GM06990 (cell line): ENCODE measurements at places on chromosomes 1 and 21.
A peak's percentile ranks its signal among the peaks of the same experiment; 100 is the strongest.

- no peak for DNase-seq
These were observed 73.2 kb downstream of the AK5 start for GRCh38 chr1:77355010-77355409.

GRCh38 chr1:4854367-4854766 lies 200.0 kb downstream of the AJAP1 start:
- DNase-seq: no peak

GRCh38 chr1:220999872-221000863 lies 120.9 kb downstream of the HLX start:
- DNase-seq: no peak

GRCh38 chr1:42259739-42260064 lies 75.3 kb downstream of the FOXJ3 start:
- no peak for DNase-seq

GRCh38 chr1:243236604-243237252 lies 18.4 kb downstream of the CEP170 start:
- DNase-seq: no peak

DNA sequence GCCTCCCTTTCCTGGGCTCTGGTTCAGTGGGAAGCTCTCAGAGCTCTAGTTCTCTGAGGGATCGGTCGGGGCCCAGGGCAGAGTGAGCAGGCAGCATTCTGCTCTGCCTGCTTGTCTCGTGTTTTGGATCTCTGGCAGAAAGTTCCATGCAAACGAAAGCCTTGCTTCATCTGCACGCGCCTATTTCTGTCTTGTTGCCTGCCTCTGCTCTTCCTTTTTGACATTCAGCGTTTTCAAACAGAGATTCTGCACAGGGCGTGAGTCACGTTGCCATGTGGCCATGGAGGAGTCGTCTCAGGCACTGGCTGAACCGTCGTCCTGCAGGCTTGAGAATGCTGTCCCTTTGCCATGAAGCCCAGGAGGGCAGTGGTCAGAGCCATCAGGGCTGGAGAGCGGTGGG lies 20.3 kb downstream of the AJAP1 start:
- no peak for DNase-seq

DNA sequence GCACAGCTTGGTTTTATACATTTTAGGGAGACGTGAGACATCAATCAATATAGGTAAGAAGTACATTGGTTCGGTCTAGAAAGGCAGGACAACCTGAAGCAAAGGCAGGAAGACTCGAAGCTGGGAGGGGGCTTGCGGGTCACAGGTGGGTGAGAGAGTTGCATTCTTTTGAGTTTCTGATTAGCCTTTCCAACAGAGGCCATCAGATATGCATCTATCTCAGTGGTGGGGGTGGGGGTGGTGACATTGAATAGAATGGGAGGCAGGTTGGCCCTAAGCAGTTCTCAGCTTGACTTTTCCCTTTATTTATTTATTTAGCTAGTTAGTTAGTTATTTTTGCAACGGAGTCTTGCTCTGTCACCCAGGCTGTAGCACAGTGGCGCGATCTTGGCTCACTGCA lies 85.6 kb downstream of the WDR4 start:
- DNase-seq: no peak

DNA sequence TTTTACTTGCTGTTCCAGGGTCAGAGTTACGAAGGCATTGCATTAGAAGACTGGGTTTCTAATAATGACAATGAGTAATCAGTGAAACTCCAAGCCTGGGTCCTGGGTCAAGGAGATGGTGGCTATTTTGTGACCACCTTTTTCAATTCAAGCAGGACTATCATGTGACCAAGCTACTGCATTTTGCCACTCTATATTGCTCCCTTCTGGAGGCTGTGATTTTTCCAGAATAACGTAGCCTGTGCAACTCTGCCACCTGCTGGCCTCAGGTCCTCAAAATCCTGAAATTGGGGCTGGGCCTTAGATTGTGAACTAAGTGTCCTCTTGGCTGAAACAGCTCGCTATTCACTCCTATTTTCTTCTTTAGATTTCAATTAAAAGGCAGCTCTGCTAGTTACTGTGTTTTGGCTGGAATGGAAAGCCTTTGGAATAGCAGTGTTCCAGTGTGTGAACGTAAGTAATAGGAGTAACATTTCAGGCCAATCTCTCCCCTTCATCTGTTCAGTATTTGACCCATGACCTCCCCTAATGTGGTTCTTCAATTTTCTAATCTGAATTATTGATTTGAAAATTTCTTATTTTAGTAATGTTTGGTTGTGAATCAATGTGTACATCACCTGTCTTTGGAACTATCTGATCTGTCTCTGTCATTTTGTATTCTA lies 52.9 kb upstream of the CD46 start:
- DNase-seq: no peak

- no peak for DNase-seq
These were observed 12.0 kb downstream of the MIIP start for GRCh38 chr1:12031039-12031980.

DNA sequence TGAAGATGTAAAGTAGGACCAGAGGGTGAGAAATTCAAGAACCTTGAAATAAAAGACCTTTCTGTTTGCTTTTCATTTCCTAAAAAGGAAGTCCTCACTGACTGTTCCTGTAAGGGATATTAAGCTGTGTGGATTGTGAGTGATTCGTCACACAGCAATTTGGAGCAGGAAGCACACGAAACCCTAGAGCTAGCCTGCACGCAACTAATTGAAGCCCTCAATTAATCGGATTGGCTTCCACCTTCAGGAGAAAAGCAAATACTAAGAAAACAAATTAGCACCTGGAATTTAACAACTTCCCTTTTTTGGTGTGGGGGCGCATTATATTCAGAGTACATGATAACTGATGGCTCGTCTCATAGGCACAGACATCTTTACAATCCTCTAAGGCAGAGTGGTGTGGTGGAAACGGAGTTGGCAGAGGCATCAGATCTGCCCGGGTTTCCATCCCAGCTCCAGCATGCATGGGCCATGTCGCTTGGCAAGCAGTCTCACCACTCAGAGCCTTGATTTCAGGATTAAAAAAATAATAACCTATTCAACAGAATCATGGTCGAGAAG lies 95.2 kb downstream of the KCNJ15 start:
- no peak for DNase-seq

DNA sequence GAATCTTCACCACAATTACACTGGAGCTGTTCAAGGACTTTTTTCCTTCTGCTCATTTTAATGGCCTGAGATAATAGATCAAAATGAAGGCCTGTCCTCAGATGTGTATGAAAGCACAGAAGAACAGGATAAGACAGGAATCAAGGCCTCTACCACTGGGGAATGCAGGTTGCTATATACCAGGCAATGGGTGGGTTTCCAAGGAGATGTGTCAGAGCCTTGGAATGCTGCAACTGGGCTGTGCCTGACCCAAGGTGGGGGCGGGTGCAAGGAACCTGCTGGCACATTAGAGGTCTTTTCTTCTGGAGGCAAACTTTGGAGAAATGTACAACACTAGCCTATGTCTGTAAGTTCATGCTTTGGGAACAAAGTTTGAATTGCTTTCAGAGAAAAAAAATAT lies 21.7 kb upstream of the LAMC2 start:
- DNase-seq: no peak

GRCh38 chr21:28018741-28019669 lies 973.7 kb downstream of the LTN1 start:
- DNase-seq: peak; percentile 22

DNA sequence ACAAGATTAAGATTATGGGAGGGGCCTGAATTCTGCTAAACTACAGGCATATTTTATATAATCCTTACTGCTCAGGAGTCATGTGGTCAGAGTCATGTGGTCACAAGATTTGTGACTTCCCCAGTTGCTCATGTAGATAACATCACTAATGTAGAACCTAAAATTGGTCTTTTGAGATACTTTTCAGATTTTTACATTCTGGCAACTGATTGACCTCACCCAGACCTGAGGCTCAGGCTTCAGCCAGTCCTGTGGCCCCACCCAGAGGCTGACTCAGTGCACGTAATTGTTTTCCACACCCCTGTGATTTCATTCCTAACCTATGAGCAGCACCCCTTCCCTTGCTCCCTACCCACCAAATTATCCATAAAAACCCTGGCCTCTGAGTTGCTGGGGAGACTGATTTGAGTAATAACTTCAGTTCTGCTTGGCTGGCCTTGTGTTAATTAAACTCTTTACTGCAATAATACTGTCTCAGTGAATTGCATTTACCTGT lies 41.7 kb upstream of the ZNF326 start:
- DNase-seq: peak; percentile 31

DNA sequence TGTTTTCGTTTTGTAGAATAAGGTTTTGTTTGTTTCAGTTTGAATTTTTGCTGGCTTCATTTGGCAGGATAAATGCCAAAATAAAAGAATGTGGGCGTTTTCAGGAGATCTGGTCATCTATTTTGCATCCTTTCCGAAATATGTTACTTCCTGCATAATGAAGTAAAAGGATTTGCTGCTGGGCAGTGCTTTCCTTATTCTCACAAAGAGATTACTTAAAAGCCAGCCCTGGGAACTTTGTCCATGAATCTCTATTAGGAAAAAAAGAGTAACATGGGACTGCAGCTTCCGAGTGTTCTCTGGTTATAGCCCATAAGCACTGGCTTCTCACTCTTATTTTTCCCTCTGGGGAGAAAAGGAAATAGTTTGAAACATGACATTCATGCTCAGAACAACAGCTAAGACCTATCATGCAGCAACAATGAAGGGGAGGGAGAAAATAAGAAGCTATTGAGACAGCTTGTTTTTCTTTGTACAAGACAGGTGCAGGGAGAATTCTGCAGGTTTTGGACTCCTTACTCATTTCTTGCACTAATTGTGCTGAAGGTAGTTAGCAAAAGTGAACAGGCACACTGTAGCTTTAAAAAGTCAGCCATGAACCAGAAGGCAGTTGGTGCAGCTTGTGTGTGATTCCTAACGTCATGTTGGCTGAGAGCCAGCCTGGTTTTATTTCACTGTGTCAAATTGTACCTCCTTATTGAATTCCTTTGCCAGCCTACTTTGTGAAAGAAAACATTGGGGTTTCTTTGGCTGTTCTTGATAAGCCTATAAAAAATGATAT lies at the start of gene SAMD13:
SAMD13 (plus strand) TSS at position 705 of the 781 bp plus-strand sequence. CDS start 1,527 bp downstream, outside the sequence.
- no peak for DNase-seq

GRCh38 chr1:23210351-23210785 lies 6.9 kb downstream of the HTR1D start:
- no peak for DNase-seq

DNA sequence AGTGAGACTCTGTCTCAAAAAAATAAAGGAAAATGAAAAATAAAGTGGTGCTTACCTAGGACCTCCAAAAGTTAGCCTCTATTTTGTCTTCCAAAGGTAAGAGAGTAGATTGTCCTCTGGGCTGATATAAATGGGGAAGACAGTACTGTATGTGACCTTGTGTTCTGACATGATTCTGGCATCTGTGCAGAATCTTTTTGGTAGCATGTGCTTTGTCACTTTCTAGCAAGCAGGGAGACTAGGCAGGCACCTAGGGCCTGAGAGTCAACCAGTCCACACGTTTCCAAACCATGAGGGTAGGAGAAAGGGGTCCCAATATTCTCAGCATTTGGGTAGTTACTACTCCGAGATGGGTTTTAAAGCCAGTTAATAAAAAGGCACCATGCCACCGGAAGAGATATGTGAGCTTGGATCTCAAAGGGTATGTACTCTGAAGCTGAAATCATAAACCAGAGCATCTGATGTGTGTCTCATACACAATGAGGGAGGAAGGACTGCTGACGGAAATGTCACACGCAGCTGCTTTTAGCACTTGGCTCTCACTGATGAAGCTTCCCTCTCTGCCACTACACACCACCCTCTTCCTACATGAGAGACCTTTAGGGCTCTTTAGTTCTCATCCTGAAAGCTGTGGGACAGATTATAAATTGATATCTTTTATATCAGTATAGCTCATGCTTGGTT lies 27.0 kb upstream of the SLC16A1 start:
- DNase-seq: no peak

DNA sequence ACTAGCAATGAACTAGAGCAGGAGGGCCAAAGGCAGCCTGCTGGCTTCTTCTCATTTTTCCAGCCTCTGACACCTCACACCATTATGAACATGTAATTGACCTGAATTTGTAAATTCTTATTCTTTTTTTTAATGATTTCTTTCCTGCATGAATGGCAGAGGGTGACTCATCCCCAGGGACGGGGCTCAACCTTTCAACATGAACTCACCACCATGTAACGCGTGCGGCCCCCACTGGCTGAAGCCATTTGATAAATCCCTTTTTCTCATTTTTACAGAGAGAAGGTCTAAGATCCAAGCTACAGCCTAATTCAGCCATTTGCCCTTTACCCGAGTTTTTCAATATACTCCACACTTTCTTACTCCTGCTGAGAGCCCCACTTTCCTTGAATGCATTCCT lies 9.3 kb upstream of the ETS2 start:
- DNase-seq: no peak

GRCh38 chr21:31576428-31576827 lies 83.1 kb upstream of the SOD1 start:
- DNase-seq: no peak

- no peak for DNase-seq
These were observed 671 bp upstream of the PYGO2 start for GRCh38 chr1:154962156-154962749.

DNA sequence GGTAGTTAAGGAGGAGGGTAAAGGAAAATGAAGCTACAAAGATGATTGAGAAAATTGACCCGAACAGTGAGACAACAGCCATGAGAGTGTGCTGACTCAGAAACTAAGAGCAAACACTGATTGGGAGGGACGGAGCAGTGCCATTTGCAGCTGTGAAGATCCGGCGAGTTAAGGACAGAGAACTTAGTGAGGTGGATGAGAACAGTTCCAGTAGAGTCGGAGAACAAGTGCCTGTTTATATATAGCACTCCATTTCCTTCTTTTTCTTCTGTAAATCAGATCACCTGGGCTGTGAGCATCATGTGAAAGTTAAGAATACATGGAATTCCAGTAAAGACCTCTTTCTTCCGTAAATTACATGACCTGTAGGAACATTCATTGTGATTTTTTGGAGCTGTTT lies 145.7 kb downstream of the KCNK2 start:
- DNase-seq: no peak

- DNase-seq: peak; percentile 15
These were observed 199.5 kb downstream of the LRRIQ3 start for GRCh38 chr1:73998348-73998959.

GRCh38 chr1:195970209-195970608 lies 638.0 kb downstream of the KCNT2 start:
- no peak for DNase-seq

- no peak for DNase-seq
These were observed 76.4 kb upstream of the PRMT6 start for GRCh38 chr1:106980121-106980520.

- no peak for DNase-seq
These were observed 64.8 kb downstream of the ABCA4 start for GRCh38 chr1:94056171-94056570.

GRCh38 chr1:6730473-6730872 lies 28.9 kb upstream of the DNAJC11 start:
- no peak for DNase-seq

DNA sequence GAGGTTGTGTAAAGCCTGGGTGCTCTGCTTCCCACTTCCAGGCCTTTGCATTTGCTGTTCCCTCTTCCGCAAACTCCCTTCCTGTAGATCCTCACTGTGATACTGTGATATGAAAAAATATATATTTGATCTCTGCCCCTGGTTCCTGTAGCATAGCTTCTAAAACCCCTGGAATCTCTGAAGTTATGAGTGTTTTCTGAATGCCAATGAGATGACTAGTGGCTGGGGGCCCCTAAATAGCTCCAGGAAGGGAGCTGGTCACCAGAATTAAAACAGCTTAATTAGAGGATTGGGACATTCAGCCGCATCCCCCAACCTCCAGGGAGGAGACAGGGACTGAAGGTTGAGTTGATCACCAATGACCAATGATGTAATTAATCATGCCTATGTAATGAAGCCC lies 21.9 kb downstream of the DUSP10 start:
- no peak for DNase-seq

- no peak for DNase-seq
These were observed 29.5 kb downstream of the SZRD1 start for GRCh38 chr1:16396591-16396990.

GRCh38 chr21:28675331-28676041 lies 317.2 kb downstream of the LTN1 start:
- DNase-seq: no peak
